ENCODE measurements at places on chromosomes 12 and 14. TPM values are rescaled to one million over a fixed set of nuclear protein-coding genes. Genes with fewer than 3 reads are reported as not detected.

DNA sequence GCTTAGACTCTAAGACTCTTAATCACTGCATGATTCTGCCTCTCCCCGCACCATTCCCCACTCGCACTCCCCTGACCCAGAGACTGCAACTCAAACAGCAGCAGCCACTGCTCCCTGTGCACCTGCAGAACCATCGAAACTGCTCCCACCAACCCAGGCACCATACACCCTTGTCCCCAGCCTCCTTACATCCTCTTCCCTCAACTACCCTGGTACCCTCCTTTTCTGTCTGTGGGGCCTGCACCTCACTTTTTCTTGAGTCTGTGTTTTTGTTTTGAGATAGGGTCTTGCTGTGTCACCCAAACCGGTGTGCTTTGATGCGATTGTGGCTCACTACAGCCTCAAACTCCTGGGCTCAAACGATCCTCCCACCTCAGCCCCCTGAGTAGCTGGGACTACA lies 69.4 kb downstream of the RNFT2 start:
- DNase-seq = no peak

ISCU gene
- 149 TPM for total RNA-seq

DNA sequence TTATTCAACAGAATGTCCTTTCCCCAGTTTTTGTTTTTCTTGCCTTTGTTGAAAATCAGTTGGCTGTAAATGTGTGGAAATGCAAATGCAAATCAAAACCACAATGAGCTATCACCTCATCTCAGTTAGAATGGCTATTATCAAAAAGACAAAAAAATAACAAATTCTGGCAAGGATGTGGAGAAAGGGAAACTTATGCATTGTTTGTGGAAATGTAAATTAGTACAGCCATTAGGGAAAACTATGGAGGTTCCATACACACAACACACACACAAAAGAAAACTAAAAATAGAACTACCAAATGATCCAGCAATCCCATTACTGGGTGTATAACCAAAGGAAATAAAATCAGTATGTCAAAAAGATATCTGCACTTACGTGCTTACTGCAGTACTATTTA lies 518.8 kb upstream of the ATXN7L3B start:
- DNase-seq = peak; percentile 58

FAR2 gene
- 1.6 TPM for total RNA-seq

DNA sequence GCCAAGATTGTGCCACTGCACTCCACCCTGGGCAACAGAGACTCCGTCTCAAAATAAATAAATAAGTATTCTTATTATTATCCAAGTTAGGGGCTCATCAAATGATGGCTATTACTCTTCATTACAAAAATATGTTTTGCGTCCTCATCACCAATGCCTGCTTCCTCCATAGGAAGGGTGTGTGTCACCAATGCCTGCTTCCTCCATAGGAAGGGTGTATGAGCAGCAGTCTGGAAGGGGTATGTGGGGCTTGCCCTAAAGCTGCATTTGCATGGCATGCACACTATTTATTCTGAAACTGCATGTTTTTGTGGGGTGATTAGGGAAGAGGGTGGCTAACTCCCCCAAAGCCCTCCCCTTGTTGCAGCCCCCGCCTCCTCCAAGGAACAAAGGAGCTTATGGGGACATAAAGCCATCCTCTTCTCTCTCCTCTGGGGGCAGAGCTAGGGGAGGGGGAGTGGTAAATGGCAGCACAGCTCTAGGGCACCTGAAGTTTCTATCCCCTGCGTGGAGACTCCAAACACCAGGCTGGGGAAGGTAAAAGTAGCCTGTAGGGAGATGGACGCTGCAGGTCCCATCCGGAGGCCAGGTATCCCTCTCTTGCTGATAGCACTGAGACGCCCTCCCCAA lies 1.3 kb downstream of the CAMKK2 start:
- no peak for DNase-seq

TEX52 gene
- total RNA-seq = not detected

- no peak for DNase-seq
These were observed 36.8 kb downstream of the EAPP start for GRCh38 chr14:34502545-34503225.

DNA sequence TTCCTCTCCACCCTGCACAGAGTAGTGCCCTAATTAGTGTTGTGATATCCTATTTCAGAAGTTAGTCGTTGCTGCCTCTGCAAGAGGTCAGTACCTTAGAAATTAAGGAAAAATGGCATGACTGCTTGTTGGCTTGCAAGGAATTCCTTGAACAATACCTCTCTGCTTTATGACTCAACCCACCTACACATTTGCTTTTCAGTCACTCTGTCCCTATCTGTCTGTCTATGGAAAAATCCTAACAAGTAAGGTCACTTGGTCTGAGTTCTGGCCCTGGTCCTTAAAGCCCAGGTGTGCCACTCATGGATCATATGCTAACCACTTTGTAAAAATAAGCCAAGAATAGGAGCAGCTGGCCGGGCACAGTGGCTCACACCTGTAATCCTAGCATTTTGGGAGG lies 116.4 kb upstream of the ATF1 start:
- DNase-seq = peak; percentile 92

DNA sequence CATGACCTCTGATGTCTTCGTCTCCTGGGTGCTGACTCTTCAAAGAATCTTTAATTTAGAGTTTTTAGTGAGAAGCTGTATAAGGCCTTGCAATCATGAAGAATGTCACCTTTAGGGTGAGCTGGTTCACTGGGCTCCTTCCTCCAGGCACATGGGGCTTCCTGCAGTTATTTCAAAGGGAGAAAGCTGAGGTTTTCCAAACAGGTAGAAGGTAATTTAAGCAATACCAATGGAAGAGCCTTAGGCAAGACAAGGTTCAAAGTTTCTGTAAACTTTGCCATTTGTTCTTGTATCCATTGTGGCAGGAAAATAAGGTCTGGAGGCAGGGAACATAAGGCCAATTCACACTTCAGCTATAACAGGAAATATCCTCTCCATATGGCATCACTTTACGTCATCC lies 88.0 kb upstream of the EIF5 start:
- peak; percentile 79 for DNase-seq

DNA sequence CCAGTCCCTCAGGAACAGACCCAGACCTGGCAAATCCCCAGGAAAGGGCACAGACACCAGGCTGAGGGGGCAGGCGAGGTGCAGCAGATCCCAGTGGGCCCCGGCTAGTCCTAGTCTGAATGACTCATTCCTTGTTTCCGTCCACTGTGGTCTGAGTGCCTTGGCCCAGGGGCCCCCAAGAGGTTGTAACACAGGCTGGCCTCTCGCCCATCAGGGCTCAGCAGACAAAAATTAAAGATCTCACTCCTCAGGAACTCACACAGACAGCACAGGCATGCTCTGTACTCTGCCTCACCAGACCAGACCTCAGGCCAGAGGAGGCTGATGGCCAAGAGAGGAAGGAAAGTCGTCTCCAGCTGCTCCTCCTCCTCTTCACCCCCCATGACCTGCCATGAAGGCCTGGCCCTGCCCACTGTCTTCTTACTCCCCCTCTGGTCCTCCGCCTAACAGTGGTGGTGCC lies 7.7 kb upstream of the LTBP2 start:
- DNase-seq = peak; percentile 94

GRCh38 chr12:104063712-104064030 lies 660 bp upstream of the HCFC2 start:
- peak; percentile 46 for DNase-seq
